Immature natural killer cell (primary cell): ENCODE measurements at places on chromosomes 12 and 14.

DNA sequence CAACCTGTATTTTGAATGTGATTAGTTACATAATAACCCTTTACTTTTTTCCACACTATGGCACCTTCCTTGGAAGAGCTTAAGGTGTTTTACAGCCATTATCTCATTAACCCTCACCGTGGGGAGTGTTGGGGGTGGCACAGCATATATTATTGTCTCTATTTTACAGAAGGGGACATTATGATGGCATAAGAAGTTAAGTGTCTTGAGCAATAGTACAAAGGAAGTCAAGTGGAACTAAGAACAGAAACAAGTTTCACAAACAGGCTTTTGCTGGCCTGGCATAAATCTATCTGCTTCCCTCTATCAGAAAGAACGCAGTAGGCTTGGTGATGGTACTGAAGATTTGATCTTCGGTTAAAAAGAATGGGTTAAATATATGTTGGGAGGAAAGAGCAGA is 169.7 kb upstream of the OTX2 start:
- no peak for DNase-seq

DNA sequence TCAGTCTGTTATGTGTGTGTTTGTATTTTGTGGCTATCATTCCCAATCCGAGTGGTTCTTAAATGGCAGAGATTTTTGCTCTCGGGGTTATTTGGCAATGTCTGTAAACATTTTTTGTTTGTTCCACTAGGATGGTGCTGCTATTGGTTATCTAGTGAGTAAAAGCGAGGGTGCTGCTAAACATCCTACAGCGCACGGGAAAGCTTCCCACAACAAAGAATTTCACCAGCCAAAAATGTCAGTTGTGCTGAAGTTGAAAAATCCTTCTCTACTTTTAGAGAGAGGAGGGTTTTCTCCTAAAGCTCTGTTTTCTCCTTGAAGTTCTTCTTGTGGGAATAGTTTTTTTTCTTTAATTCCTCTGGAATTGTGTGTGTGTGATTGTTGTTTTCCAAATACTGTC is 2.4 kb downstream of the EXD2 start:
- no peak for DNase-seq

DNA sequence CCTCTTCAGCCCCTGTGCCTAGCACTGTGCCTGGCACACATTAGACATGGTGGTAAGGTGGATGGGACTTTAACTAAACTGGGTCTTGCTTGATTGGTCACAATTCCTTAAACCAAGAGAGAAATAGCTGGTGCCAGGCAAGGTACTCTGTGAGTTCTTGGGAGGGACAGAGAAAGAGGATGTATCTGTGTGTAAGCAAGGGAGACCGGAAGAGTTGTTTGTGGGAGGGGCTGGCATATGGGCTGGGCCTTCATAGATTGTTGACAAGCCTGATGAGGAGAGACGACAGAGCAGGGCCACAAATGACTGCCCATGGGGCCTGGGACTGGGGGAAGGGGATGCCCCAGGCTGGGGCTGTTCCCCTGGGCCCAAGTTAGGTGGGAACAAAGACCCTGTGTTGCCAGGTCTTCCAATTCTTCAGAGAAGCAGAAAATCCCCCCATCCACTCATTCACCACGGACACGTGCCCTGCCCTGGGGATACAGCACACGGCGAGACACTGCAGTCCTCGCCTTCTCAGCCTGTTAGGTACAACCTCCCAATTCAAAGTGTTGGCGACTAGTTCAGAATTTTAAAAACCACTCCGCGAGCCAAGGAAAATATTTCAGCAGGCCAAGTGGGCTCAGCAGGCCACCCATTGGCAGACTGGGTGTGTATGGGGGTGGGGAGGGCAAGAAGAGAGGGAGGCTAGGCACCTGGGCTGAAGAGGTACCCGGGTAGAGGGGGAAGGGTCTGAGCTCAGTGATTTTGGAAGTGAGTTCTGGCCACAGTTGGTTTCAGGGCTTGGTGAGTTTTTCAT is 11.4 kb upstream of the CYP46A1 start:
- DNase-seq = no peak

GRCh38 chr14:94494085-94494484 is 15.2 kb downstream of the SERPINA12 start:
- DNase-seq = no peak

GRCh38 chr12:13472690-13473089 is 276.2 kb downstream of the EMP1 start:
- DNase-seq = no peak

GRCh38 chr12:25761356-25761755 is 197.1 kb upstream of the RASSF8 start:
- no peak for DNase-seq

- DNase-seq = no peak
Measured at GRCh38 chr12:61810486-61810885, 449.7 kb upstream of the USP15 start.

GRCh38 chr12:65568517-65568916 is 255.8 kb upstream of the HMGA2 start:
- no peak for DNase-seq

DNA sequence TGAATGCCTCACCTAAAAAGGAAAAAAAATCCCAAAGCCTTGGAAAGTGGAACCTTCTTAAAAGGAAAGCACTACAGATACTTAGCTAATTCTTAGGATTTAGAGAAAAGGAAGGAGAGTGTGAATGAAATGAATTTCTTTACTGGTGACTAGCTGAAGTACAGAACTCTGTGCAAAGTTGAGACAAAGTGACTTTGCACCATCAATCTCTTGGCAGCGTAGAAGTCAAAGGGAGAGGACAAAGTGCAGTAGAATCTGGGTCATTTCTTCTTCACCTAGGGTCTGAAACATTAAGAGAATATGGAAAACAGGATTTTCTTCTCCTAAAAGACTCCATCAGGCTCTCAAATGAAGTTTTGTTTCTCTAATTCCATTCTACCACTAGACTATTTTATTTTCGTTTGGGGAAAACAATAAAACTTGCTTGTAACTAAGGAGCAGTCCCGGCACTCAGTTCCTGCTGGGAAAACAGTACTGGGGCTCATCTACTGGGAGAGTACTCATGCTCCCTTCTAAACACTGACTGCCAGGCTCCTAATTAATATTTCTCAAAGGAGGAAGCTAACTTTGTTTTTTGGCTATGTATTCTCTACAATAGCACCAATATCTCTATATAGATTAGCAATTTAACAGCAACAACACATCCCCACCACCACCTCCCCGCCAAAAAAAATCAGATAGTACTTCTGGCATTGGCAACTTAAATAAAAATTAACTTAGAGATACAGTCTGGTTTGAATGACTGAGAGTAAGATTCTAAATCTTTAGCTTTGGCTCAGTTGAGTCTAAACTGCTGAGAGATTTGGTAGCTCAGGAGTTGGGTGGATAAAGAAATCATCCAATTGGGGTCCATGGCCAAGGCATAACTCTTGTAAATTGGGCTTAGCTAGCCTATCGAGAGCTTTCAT is 110.7 kb downstream of the SLC15A5 start:
- DNase-seq = no peak

DNA sequence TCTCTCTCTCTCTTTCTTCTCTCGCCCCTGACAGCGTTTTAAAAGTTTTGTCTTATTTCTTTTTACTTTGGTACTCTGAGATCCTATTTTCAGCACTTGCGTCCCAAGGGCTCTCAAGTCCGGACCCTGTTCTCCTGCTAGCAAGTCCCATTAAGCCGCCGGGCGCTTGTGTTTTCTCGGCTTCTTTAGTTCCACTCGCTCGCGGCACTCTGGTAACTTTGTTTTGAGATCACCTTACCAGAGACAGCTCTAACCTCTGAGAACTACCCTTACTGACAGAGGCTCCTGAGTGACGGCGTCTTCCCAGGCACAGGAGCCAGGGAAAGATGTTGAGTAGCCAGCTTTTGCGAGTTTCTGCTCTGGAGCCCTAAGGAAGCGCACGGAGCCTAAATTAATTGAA is 2.7 kb upstream of the MYF5 start:
- DNase-seq = no peak

- no peak for DNase-seq
Measured at GRCh38 chr14:93034671-93034994, 81.1 kb downstream of the ITPK1 start.

DNA sequence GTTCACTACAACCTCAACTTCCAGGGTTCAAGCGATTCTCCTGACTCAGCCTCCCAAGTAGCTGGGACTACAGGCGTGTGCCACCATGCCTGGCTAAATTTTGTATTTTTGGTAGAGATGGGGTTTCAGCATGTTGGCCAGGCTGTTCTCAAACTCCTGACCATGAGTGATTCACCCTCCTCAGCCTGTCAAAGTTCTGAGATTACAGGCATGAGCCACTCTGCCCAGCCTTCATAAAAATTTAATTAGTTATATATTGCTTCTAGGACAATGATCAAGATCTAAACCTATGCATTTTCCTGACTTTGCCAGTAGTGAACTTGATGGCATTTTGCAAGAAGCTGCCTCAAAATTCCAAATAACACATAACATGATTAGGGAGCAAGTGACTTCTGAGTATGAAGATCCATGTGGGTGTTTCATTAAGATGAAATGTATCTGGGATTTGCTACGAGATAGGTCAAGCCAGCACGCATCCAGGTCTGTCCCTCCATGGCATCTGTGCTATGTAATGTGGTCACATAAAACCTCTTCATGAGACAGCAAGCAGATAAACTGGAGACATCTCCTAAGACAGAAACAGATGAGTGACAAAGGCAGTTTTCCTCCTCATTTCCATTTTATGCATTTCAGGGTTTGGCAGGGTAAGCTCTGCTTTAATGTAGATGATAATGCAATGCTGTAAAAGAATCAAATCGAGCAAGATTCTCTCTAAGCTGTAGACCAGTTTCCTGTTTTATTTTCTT is 319.4 kb upstream of the ATP2B1 start:
- no peak for DNase-seq

GRCh38 chr12:52543985-52544883 is 8.7 kb downstream of the KRT71 start:
- no peak for DNase-seq

DNA sequence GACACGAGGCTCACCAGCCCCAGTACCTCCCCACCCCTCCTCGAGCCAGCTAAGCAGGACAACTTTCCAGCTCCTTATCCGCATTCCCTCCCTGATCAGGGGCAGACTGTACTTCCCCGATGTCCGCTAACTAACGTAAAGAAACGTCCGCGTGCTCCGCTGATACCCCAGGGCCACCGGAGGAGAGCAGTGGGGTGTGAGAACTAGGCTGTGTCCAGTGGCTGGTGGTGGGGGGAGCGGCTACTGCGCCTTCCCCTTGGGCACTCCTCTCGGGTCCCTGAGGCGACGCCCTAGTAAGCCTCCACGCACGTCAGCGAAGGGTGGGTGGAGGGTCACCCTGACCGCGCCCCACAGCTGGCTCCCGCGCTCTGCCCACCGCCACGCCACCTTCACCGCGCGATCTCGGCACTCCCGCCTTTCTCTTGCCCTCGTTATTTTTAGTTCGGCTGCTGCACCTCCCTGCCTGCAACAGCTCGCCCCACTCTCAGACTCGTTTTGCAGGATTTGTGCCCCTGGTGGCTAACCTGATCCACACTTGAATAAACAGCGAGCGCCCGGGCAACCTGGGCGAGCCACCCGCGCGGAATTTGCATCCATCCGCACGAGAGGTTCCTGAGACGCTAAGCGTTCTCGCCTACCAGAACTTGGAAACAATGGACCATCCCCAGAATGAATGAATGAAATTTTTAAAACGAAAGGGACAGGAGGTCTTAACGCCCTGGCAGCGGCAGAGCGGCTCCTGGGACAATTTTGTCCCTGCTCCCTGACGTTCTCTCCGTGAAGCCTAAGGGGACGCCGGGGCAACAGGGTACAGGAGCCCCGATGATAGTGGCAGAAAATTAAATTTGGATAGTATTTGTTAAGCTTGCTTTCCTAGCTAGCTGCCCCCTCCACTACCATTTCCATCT is 6.9 kb upstream of the BMP4 start:
- DNase-seq = no peak

GRCh38 chr12:26058308-26058707 is 66.5 kb downstream of the BHLHE41 start:
- DNase-seq = no peak

- DNase-seq = no peak
Measured at GRCh38 chr12:52575256-52575655, 1.6 kb upstream of the KRT74 start.

DNA sequence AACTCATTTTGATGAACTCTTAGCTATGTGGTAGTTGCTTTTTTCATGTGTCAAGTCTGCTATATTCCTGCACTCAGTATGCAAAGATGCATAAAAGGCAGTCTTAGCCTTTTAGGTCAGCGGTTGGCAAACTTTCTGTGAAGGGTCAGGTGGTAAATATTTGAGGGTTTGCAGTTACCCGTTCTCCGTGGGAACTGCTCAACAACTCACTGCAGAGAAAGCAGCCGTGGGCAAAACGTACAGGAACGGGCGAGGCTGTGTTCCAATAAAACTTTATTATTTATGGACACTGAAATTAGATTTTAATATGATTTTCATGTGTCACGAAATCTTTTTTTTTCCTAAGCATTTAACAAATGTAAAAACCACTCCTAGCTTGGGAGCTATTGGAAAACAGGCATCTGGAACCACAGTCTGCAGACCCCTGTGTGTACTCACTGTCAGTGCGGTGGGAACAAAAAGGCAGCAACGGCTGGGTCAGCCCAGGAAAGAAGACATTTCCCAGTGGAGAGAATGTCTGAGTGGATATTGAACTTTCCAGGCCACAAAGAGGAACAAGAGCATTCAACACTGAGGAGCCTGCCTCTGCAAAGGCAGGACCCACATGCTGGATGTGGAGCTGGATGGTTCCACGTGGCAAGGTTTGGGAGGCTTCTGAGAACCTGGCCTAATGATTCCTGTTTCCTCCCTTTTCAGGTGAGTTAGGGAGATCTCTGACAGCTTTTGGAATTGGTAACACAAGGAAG is 3.5 kb upstream of the ACACB start:
- no peak for DNase-seq

- no peak for DNase-seq
Measured at GRCh38 chr12:105018012-105018411, 31.9 kb downstream of the NOPCHAP1 start.

DNA sequence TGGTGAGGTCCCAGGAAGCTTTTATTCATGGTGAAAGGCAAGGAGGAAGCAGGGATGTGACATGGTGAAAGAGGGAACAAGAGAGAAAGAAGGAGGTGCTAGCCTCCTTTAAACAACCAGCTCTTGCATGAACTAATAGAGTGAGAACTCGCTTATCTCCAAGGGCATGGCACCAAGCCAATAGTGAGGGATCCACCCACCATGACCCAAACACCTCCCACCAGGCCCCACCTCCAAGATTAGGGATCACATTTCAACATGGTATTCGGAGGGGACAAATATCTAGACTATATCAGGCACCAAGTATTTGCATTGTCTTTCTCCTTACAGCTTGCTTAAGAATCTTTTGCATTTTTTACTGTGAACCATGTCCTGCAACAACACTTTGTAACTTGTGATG is 91.9 kb upstream of the DHRS4 start:
- no peak for DNase-seq

DNA sequence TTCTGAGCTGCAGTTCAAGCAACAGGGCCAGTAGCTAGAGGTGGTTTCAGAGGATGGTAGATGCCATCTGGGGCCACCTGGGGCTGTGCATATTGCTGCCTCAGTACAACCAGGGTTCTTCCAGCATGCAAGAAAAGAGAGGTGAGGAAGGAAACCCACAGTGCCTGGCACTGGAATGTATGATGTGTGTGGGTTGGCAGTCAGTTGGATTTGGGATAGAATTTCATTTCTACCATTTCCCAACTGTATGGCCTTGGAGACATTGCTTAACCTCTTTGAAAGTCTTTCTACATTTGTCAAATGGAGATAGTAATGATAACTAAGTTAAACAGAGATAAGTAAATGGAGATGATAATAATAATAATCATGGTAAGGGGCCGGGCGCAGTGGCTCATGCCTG is 10.2 kb upstream of the LRRC10 start:
- DNase-seq = no peak
